Skeletal muscle tissue (tissue), 5 donors: ENCODE measurements at places on chromosomes 1 and 21. TPM values are rescaled to one million over a fixed set of nuclear protein-coding genes. Genes with fewer than 3 reads are reported as not detected.

The TAF13 gene
- total RNA-seq = 23.0 TPM

The ITGB2 gene
- total RNA-seq = 19.8 TPM

The ESRRG gene
- 25.1 TPM for total RNA-seq

The UMODL1 gene
- total RNA-seq = not detected

The TDRD10 gene
- total RNA-seq = 1.0 TPM

The SMPDL3B gene
- total RNA-seq = not detected

The PRKAA2 gene
- 56.9 TPM for total RNA-seq

The ANKRD35 gene
- total RNA-seq = 1.6 TPM

The BSND gene
- not detected for total RNA-seq

The CYP4X1 gene
- total RNA-seq = 3.1 TPM

The UBASH3A gene
- under 0.01 TPM for total RNA-seq

The SAMD11 gene
- total RNA-seq = 3.7 TPM

The CAPZB gene
- 67.3 TPM for total RNA-seq

The CYP2J2 gene
- total RNA-seq = 38.1 TPM
